Stimulated activated CD4-positive, alpha-beta T cell treated with anti-CD3 and anti-CD28 coated beads, Interleukin-12 subunit alpha, Interleukin-12 subunit beta, amount 100 ng/mL, for 24 hours (primary cell): ENCODE measurements at places on chromosomes 12 and 14.

DNA sequence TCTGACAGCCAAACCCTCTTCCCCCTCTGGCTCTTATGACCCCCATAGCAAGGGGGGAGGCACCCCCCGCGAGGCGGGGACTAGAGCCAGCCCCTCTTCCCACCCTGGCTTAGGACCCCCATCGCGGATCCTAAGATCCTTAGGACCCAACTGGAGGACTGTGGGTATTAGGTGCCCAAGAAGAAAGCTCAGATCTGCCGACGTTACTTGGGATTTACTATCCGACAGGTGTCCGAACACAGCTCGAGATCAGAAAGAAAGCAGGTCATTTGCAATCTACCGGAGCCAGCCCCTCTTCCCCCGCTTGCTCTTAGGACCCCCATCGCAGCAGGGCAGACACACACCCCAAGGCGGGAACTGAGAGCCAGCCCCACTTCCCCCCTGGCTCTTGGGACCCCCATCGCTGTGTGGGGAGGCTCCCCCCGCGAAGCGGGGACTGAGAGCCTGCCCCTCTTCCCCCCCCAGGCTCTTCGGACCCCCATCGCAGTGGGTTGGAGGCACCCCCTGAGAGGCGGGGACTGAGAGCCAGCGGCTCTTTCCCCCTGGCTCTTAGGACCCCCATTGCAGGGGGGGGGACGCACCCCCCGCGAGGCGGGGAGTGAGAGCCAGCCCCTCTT is 46.8 kb downstream of the DDX11 start:
- DNase-seq: no peak

DNA sequence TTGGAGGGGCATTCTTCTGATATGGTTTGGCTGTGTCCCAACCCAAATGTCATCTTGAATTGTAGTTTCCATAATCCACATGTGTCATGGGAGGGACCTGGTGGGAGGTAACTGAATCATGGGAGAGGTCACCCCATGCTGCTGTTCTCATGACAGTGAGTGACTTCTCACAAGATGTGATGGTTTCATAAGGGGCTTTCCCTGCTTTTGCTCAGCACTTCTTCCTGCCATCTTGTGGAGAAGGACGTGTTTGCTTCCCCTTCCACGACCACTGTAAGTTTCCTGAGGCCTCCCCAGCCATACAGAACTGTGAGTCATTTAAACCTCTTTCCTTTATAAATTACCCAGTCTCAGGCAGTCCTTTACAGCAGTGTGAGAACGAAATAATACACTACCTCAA is 382.4 kb downstream of the VRK1 start:
- no peak for DNase-seq

GRCh38 chr12:120075034-120075616 is 41.4 kb downstream of the RAB35 start:
- DNase-seq: no peak

DNA sequence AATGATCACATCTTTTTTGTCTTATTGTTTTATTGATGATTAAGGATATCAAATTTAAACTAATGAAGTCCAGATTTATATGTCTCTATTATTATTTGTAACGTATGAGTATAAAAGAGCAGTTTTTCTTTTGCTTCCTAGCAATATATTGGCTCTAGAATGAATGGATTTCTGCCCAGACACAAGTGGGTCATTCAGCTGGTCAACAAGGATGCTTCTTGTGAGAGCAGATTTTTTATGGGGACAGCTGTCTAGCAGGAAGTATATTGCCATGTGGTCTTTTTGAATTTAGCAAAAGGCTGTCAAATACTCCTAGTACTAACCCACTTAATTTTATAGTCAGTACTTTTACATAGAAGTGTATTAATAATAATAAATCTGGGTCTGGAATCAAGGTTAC is 1071.1 kb upstream of the FLRT2 start:
- DNase-seq: no peak

DNA sequence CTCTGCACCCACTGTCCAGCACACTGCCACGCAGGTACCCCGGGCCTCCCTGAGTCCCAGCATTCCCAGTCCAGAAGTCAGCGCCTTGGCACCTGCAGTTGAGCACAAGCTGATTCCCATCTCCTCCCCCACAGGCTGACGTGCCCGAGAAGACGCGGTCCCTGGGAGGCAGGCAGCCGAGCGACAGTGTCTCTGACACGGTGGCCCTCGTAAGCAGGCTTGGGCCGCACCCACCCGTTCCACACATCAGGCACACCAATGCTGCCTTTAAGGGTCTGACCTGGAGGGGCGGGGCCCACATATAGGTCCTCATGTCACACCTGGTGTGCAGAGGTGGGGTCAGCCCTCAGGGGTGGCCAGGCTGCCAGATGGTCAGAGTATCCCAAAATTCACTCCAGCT is 18.4 kb upstream of the TEX22 start:
- no peak for DNase-seq

GRCh38 chr12:115421796-115422709 is 738.1 kb upstream of the TBX3 start:
- DNase-seq: no peak

DNA sequence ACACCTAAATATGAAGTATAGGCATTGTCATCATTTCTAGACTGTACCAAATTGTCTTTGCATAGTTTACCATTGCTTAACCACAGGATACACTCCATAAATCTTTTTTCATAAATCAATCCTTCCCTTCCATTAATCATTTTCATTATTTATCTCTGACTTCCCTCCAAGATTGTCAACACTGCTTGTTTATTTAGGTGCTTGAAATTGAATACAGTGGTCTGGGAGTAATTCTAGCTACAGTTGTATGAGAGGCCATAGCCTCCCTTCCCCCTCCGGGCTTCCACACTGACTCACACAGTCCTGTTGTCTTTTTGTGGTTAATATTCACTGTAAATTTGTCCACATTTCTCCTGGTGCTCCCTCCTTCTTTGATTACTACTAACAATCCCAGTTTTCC is 114.2 kb upstream of the ARID2 start:
- no peak for DNase-seq

GRCh38 chr12:15244341-15244740 is 23.1 kb upstream of the RERG start:
- DNase-seq: no peak

GRCh38 chr12:64383675-64384074 is 6.9 kb downstream of the C12orf56 start:
- no peak for DNase-seq

- DNase-seq: no peak
Measured at GRCh38 chr14:70013271-70013873, 134.2 kb downstream of the SMOC1 start.

DNA sequence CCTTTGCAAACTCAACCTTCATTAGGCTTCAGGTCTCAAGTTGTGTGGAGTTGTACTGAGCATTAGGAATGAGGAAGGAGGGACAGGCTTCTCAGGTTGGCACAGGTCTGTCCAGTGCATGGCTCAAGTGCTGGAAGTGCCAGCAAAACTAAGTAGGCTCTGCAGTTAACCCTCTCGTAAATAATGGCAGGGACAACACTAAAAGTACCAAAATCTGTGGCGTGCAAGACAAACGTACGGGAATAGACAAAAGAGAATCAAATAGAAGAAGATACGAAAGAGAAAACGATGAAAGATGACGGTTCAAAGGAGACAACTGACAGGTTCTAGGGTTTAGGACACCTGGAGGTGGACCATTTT is 612 bp downstream of the TRAPPC6B start:
- no peak for DNase-seq
